ENCODE measurements at places on chromosomes 12 and 14. TPM values are rescaled to one million over a fixed set of nuclear protein-coding genes. Genes with fewer than 3 reads are reported as not detected.

- no peak for DNase-seq
These were observed 123.3 kb downstream of the RFLNA start for GRCh38 chr12:124418156-124418555.

- no peak for DNase-seq
These were observed 78.0 kb downstream of the ATF7IP start for GRCh38 chr12:14443531-14443930.

GRCh38 chr12:106766393-106766826, 8.1 kb upstream of the RIC8B start:
- DNase-seq: no peak

- no peak for DNase-seq
These were observed 137.4 kb downstream of the LLPH start for GRCh38 chr12:65993173-65993572.

- DNase-seq: no peak
These were observed 85.0 kb downstream of the KIF26A start for GRCh38 chr14:104223101-104224041.

GRCh38 chr14:35866595-35867279, 40.6 kb downstream of the BRMS1L start:
- no peak for DNase-seq

DNA sequence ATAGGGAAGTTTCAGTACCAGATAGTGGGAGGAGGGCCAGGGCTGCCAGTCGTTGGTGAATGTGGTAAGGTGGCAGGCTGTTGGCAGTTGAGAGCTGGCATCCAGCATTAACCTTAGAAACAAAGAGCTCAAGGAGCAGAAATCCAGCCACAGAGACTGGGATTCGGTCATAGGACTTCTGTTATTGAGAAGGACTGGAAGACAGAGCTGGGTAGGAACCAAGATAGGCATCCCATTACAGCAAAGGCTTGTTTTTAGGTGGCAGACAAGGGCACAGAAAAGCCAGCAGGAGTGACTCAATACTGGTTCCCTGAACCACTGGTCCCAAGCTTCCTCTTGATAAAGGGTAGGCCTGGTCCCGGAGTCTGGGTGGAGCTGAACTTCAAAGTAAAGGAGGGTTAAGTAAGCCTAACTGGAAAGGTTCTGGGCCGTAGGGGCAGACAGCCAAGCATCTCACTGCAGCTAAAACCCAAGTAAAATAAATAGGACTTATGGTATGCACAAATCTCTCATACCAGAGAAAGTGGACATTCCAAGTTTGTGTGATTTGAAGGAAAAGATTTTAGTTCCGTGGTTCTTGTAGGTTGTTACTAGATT, 147.9 kb downstream of the ETV6 start:
- DNase-seq: no peak

DNA sequence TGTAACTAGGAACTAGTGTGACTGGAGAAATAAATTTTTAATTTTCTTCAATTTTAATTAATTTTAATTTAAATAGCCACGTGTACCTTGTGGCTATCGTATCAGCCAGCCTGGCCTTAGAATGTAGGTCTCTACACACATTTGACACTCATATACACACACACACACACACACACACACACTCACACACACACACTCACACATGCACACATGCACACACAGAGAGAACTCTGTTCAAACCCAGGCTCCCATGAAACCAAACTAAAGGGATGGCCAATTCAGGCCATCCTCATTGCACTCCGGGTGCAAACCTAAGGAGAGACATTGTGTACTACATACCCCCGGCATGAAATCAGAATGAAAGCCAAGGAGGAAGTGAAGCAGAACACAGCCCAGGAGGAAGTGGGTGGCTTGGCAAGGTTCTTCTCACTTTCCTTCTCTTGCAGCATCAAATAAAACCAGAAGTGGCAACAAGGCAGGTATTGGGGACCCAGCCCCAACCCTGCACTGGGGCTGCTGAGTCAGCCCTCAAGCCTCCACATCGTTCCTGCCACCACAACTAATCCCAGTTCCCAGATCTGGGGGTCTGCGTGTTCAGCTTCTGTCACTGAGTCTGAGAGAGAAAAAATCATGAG, 26.2 kb upstream of the CHPT1 start:
- DNase-seq: peak; percentile 62

DNA sequence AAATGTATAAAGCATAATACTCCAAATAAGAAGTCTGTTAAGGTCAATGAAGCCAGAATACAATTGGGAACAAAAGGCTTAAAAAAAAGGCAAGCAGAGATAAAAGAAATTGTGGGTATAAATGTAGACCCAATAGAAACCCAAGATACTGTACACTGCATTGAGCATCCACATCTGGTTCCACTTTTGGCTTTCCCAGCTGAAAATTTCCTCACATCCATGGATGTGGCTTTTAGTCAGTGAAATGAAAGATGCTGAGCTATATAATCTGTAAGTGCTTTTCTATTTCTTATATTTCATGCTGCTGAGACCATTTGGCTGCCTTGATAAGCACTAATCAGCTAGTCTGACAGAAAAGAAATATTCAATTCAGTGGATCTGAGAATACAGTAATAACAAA, 83.5 kb downstream of the PTPRR start:
- no peak for DNase-seq

GRCh38 chr14:85622106-85622505, 92.2 kb downstream of the FLRT2 start:
- no peak for DNase-seq

WNT1 gene
- not detected for total RNA-seq

ACOT6 gene
- not detected for total RNA-seq

OR6C1 gene
- not detected for total RNA-seq

SPIC gene
- not detected for total RNA-seq

IGF1 gene
- total RNA-seq: not detected

TMTC2 gene
- 3.1 TPM for total RNA-seq
